IMR-90 (cell line): ENCODE measurements at places on chromosomes 4 and X. TPM values are rescaled to one million over a fixed set of nuclear protein-coding genes. Genes with fewer than 3 reads are reported as not detected.

PGRMC2 gene
- 13.4 and 24.4 TPM in 2 replicates for total RNA-seq

KLHL15 gene
- total RNA-seq = 7.5 and 11.1 TPM in 2 replicates

ATP5ME gene
- total RNA-seq = 39.3 and 62.2 TPM in 2 replicates

ARHGAP24 gene
- total RNA-seq = 21.9 and 24.0 TPM in 2 replicates

SUPT20HL2 gene
- total RNA-seq = not detected in 2 replicates

DNA sequence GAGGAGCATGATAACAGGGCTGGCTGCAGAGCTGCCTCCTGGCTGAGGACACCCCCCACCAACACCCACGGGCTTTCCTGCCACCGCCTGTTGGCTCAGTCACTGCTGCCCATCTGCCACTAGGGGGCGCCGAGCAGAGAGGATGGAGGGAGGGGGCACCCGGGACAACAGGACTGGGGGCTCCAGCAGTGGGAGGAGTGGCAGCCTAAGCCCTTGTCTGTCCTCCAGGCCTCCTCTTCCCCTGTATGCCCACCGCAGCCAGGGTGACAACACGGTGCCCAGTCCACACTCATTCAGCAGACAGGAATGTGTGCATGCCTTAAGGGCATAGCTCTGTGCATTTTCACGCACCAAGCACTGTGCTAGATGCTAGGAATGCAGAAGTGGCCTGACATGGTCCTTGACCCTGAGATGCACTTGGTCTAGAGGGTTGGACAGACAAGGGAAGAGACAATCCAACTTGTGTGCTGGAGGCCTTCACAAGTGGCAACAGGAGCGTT lies 149.9 kb downstream of the AMMECR1 start:
- DNase-seq = no peak

- no peak for DNase-seq
These were observed 7.2 kb upstream of the LEF1 start for GRCh38 chr4:108175966-108176365.

GRCh38 chr4:138414202-138414601 lies 172.1 kb upstream of the SLC7A11 start:
- DNase-seq = no peak

DNA sequence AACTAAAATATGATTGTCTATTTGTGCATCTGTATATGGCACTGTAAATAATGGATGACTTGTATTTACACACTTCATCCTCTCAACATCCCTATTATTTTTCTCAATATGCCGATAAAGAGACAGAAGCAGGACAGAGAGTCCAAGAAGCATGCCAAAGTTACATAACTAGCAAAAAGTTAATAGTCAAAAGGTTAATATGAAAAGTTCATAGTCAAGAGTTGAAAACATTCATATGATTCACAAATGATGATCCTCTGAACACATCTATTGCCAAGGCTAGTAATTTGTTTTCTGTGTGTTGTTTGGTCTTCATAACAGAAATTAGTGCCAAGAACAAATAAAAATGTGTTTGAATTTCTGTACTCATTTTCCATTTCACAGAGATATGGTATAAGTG lies 231.0 kb downstream of the ADAMTS3 start:
- DNase-seq = no peak

GRCh38 chr4:184440595-184441358 lies 33.6 kb downstream of the IRF2 start:
- DNase-seq = no peak
